Right lung (tissue), 10 donors: ENCODE measurements at places on chromosomes 5 and 9. TPM values are rescaled to one million over a fixed set of nuclear protein-coding genes. Genes with fewer than 3 reads are reported as not detected.

INVS gene
- 18.3 TPM for polyA plus RNA-seq

DNA sequence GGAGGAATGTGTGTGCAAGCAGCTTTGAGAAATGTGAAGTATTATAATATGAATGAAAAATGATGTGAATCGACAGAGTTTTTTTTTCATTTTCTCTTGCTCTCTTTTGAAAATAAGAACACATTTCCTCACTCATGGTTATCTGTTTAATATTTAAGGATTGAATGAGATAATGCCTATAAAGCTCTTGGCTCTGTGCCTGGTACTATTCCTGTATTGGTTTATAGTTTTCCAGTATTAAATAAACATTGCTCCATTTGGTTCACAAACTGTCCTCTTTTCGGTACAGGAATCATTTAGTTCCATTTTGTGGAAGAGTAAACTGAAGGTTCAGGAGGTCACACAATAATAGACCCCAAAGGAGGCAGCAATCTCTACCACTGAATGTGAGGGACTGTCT is 1185.5 kb upstream of the WWC1 start:
- DNase-seq: peak; percentile 9

GRCh38 chr9:77756449-77756848 is 108.3 kb upstream of the GNA14 start:
- DNase-seq: no peak

GRCh38 chr5:75260708-75261107 is 24.0 kb upstream of the ANKRD31 start:
- no peak for DNase-seq

MRNIP gene
- polyA plus RNA-seq: 43.3 TPM

- no peak for DNase-seq
Measured at GRCh38 chr9:125810161-125810560, 63.0 kb downstream of the PBX3 start.

GRCh38 chr5:40043916-40044315 is 619.1 kb upstream of the DAB2 start:
- no peak for DNase-seq

DNA sequence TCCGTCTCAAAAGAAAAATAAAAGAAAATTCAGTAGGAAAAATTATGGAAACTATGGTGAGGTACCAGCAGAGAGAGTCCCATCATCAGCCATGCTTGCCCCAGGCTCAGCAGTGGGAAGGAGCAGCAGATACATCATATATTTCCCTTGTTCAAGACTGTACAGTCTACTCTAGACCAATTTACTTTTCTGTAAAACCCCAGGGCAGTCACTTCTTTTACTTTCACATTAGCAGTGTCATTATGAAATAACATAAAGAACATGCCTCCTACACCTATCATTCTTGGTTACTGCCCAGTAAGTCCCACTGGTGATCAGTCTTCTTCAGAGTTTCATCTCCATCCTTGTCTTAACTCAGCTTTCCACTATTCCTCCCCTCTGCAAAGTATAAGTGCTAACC is 1145.0 kb downstream of the MAT2B start:
- no peak for DNase-seq

- DNase-seq: no peak
Measured at GRCh38 chr5:119395080-119395836, 39.4 kb downstream of the TNFAIP8 start.

DNA sequence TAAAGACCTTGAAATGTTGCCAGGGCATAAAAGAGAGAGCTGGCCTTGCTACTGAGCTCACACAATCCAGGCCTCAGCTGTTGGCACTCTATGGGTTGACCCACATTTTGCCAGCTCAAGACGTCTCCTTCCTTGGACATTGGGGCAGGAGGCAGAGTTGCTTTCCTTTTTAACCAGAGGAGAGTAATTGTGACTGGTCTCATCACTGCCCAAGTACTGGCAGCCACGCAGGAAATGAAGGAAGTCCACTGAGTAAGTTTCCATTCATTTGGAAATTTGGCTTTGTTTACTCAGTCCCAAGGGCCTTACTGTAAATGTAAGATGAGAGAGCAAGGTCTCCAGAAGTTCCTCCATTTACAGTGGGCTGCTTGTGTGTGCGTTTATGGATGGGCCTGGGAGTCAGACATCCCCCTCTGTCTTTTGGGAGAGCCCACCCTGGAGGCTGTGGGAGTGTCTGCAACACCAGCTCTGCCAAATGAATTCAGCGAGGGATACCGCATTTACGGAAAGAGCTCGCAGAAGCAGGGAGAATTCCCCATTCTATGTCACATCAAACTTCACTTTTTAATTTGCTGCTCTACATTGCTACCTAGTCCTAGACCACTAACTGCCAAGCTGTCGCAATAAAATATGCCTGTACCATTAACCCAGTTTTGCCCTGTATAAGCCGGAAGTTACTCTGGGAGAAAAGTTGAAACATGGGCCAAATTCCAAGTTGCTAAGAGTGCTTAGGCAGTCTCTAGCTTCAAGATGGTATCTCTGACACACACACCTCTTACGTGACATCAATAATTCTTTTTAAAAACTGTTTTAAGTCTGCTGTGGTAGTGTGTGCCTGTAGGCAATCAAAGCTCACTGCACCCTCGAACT is 24.5 kb upstream of the PDZD2 start:
- DNase-seq: no peak

DNA sequence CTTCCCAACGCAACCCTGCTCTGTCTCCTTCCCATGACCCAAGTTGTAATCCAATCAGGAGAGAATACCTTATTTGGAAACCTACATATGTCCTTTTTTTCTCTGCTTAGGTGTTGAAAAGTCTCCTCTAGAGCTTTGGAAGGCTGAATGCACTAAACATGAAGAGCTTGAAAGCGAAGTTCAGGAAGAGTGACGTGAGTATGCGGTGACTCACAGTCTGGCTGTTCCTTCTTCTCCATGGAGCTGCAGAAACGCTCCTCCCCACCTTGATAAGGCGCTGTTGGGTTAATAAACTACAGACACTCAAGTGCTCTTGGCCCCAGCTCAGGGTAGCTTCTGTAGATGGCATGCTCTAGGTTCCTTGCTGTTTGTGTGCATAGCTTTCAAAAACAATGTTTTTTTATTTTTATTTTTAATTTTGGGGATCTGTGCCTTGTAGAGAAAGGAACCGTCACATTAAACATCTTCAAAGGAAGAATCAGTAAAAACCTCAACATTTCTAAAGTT is 30.7 kb downstream of the RAI14 start:
- DNase-seq: peak; percentile 73

DNA sequence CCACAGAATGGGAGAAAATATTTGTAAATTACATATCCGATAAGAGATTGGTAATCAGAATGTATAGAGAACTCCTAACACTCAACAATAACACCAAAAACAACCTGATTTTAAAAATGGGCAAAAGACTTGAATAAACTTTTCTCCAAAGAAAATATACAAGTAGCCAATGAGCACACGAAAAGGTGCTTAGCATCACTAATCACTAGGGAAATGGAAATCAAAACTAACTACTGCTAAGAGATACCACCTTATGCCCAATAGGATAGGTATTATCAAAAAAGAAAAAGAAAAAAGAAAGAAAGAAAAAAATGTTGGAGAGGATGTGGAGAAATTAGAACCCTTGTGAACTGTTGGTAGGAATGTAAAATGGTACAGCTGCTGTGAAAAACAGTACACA is 212.1 kb downstream of the TLR4 start:
- no peak for DNase-seq

DNA sequence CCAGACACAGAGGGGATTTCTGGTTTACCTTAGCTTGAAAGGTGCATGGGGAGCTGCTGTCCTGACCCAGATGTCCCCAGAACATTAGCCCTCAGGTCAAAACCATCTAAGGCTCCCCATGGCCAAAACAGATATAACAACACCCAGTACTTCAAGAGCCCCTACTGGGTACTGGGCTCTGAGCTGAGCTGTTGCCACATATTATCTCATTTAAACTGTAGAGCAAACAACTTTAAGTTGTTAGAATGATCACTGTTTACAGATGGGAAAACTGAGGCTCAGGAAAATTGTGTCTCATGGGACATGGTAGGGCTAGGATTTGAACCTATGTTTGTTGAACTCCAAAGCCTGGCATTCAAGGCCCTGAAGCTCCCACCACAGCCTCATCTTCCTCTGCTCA is 20.6 kb upstream of the SLC25A51 start:
- DNase-seq: no peak

GRCh38 chr5:179150011-179150410 is 89.8 kb downstream of the ZNF354C start:
- no peak for DNase-seq

- DNase-seq: no peak
Measured at GRCh38 chr9:83649080-83649479, 26.1 kb downstream of the IDNK start.

WNK2 gene
- polyA plus RNA-seq: 4.6 TPM

HAVCR2 gene
- polyA plus RNA-seq: 2.3 TPM

MARCOL gene
- 0.16 TPM for polyA plus RNA-seq

DNA sequence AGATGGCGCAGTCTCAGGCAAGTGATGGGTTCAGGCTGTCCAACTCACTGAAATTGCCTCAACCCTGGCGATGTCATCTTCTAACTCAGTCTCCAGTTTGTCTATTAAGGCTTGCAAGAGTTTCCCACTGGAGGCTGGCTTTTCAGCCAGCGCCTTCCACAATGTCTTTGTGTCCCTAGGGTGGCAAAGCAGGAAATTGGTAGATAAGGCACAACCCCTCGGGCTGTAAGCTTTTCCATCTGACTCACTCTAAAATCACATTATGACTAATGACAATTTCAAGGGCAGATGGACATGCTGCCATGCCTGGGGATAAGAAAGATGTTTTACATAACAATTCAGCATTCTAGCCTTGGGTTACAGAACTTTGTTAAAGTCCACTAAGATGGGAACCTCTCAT is 61.9 kb downstream of the MROH2B start:
- DNase-seq: no peak

DNA sequence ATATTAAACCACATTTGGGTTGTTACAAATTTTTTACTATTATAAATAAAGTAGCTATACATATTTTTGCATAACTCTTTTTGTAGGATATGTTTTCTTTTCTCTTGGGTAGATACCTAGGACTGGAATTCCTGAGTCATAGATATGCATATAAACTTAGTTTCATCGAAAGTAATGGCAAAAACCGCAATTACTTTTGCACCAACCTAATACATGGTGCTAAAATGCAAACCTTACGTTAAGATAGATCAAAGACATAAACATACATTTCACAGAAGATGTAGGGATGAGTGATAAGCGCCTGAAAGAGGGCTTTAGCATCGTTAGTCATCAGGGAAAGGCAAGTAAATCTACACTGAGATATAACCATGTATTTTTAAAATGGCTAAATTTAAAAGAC is 178.4 kb upstream of the EFNA5 start:
- DNase-seq: no peak

- no peak for DNase-seq
Measured at GRCh38 chr5:179378116-179378440, 32.8 kb upstream of the ADAMTS2 start.

- DNase-seq: no peak
Measured at GRCh38 chr9:18980189-18980588, 52.8 kb downstream of the SAXO1 start.

DNA sequence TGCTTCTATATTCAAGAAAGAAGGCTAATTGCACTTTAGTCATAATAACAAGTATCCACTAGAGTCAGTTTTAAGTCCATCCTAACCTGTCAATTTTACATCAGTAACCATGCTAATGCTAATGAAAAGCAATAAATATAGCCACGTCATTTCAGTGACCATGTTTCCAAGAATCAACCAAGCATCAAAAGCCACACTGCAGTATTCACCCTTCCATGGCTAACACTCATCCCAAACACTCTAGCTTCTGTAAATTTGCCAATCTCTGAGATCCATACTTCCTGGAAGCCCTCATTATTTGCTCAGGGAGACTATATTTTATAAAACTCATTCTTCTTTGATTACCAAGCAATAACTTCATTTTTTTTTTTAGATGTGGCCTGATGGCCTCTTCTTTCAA is 712.0 kb downstream of the CETN3 start:
- DNase-seq: no peak

AGXT2 gene
- 0.18 TPM for polyA plus RNA-seq

DNA sequence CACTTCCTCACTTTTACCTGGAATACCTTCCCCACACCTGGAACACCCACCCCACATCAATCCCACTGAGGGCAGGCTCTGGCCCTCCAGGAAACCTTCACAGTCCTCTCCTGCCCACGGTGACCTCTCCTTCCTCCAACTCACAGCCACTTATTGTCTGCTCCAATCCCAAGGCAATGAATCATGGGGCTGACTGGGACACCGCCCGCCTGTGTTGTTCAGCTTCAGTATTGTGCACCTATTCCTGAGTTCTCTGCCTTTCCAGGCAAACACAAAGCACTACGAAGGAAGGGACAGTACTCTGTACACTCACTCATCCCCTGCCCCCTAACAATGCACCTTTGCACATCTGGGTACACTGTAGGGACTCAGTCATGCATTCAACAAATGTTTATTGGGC is 7.3 kb downstream of the PCDH1 start:
- no peak for DNase-seq

GRCh38 chr9:10700915-10701314 is 88.1 kb upstream of the PTPRD start:
- no peak for DNase-seq

MLANA gene
- 1.7 TPM for polyA plus RNA-seq

- DNase-seq: no peak
Measured at GRCh38 chr5:175889910-175890684, 18.7 kb downstream of the CPLX2 start.

DNA sequence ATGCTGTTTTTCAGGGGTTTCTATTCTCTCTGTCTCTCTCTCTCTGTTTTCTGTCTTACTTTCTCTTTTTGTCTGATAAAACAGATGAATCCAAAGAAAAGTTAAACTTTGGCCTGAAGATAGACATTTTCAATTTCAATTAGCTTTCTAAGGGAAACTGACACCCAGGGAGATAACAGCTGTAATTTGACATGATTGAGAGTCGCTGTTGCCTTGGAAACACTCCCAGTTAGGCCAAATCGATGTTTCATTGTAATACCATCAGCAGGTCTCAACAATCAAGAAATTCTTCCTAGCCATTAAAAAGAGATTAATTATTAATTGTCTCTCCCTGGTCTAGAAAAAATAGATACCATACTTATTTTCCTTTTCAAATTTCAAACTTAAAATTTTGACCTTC is 53.0 kb downstream of the ENTREP1 start:
- no peak for DNase-seq

FOXD1 gene
- 0.10 TPM for polyA plus RNA-seq

DNA sequence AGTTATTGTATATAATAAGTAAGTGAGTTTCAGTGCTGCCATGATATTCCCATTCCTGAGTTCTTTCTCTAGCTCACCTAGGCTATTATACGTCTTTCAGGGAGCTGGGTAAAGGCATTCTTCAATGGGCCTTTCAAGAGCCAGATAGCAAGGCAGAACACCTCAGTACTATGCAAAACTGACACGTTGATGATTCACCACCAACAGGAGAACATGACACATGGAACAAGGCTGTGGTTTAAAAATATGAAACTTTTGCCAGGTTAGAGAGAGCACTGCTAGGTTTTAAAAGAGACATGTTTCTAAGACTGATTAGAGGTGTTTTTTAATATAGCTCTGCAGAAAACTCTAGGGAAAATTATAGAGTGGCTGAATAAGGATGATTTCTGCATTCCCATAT is 95.9 kb downstream of the UGCG start:
- no peak for DNase-seq

- DNase-seq: no peak
Measured at GRCh38 chr9:94150279-94150828, 66.1 kb downstream of the PTPDC1 start.
